ENCODE measurements at places on chromosomes 12 and 14.

- no peak for DNase-seq
These were observed 673.0 kb upstream of the LMO3 start for GRCh38 chr12:17278946-17279345.

DNA sequence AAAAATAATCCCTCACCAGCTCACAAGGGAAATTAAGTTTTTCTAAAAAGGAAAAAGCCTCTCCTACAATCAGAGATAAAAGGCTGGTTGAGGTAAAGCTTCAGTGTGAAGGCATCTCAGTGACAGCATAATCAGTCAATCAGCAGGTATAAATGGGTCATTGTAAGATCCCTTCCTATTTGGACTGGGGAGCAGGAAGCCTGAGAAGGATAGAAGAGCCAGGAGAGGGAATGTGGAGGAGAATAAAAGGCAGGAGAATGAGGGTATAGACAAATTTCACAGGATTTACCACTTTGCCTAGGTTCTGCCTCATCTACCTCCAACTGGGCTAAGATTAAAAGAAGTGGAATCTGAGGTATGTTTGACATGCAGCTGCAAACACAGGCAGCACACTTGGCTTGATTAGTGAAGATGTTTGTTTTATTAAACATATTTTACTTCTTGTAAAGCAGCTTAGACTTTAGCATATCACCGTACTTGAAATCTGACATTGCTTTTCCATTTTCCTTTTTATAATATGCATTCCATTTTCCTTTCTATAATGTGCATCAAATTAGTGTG lies 479.1 kb upstream of the USP15 start:
- no peak for DNase-seq

GRCh38 chr14:30725763-30726162 lies 103.6 kb downstream of the SCFD1 start:
- no peak for DNase-seq

DNA sequence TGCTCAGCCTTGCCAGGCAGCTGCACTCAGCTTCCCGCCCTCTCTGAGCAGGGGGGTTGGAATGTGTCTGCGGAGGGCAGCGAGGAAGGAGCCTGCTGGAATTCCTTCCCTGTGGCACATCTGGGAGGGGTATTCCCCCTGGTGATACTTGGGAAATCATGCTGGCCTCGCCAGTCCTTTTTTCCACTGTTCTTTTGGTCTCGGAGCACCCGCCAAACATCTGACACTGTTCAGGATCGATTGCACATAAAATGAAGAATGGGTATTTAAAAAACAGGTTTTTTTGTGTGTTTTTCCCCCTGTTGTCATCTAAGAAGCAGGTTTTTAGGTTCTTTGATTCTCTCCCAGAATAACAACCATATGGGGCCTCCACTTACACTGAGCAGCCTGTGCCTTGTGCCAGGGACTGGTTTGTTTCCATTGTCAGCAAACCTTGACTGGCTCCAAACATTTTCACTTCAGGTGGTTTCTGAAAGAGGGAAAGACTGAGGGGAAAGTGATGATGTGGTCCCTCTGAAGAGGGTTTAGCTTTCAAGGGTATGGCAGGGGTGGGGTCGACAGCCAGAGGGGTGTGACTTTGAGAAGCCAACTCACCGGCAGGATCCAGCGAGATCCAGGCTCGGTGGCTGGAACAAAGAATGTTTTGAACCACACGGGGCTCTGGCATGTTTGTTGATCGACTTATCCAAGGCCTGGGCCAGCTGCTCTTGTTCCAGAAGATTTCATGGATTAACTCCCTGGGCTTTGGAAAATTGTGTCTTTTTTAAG lies 215.1 kb downstream of the CACNA1C start:
- DNase-seq = no peak

- DNase-seq = no peak
These were observed 31.1 kb downstream of the SLC38A4 start for GRCh38 chr12:46794593-46795190.

- DNase-seq = no peak
These were observed 35.9 kb downstream of the RNFT2 start for GRCh38 chr12:116774020-116774419.

DNA sequence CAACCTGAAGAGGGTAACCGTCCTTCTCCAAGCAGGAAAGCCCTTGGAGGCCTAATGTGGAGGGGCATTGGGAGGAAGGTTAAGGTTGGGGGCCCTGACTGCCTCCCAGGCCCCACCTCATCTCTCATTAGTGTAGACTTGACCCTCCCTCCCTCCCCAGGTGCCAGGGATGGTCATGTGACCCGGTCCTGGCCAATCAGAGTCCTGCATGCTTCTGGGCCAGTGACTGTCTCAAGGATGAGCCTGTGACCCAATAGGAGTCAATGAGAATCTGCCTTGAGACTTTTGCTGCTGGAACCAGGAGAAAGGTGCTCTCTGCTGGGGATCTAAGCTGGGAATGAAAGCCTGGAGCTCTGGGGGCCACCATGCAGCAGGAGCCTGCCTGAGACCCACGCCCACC lies 70.8 kb downstream of the NCOR2 start:
- DNase-seq = no peak

- DNase-seq = no peak
These were observed 383.7 kb downstream of the ETNK1 start for GRCh38 chr12:23008623-23009022.

- DNase-seq = no peak
These were observed 84.3 kb downstream of the RPS6KA5 start for GRCh38 chr14:90976101-90976500.

DNA sequence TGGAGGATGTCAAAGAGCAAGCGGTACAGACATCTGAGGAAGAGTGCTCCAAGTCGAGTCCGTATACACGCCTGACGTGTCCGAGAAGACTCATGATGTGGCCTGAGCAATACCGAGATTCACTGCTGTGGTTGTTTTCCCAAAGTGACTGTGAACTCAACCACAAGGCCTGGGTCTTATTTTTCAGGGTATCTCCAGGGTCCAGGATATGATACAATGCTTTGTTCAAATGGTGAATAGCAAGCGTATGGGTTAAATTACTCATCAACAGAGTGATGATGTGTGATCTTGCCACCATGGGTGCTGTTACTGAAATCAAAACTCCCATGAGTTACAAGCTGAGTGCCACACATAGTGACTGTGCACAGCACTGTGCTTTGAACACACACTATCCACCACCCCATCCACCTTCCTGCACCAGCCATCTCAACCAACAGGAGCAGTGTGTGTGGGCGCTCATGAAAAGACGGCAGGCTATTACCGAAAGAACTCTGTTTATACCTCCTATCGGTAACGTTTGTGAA lies 109.6 kb downstream of the BCAT1 start:
- DNase-seq = peak; percentile 6

- DNase-seq = no peak
These were observed 1.2 kb downstream of the TMEM229B start for GRCh38 chr14:67487332-67487731.

DNA sequence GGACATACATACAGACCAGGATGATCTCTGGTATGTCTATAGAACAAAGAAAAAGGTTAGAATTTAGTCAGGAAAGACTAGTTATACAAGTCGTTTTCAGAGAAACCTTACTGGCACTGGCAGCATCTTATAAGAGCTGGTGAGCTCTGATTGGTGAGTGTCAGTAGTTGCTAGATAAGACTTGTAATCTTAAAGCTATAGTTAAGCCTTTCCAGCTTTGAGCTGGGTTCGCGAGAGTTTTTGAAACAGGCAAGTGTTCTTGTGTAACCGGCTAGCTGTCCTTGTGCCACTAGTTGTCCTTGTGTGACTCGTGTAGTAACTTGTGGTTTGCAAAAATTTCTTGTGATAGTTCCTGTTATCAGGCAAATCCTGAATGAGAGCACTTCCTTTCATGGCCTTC lies 740.9 kb downstream of the GALC start:
- no peak for DNase-seq

- DNase-seq = no peak
These were observed 1207.3 kb downstream of the SLC16A7 start for GRCh38 chr12:60803147-60803546.

GRCh38 chr12:119565404-119565803 lies 28.2 kb upstream of the TMEM233 start:
- DNase-seq = no peak

- no peak for DNase-seq
These were observed 38.3 kb downstream of the MEG3 start for GRCh38 chr14:100864206-100864605.

DNA sequence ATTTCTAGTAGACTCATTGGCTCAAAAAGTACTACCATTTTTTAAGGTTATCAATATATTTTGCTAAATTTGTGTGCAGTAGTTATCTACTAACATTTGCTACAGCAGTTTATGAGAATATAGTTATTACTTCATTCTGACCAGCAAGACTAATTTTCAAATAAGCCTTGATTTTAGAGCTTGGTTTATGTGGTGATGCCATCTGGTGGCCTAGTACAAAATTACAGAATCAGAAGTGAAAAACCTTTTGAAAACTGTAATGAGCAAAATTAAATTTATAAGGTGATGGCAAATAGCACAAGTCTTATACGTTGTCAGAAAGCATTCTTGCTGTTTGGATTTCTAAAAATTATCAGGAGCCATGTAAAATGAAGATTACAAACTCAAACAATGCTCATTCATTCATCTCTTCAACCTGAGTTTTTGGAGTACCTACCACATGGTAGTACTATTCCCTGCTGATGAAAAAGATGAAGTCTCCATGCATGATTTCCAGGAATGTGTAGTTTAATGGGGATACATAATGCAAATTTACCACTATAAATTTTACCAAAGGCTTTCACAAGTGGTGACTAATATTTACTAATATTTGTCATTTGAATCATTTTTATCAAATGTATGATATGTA lies 51.0 kb downstream of the MAGOHB start:
- peak; percentile 33 for DNase-seq

DNA sequence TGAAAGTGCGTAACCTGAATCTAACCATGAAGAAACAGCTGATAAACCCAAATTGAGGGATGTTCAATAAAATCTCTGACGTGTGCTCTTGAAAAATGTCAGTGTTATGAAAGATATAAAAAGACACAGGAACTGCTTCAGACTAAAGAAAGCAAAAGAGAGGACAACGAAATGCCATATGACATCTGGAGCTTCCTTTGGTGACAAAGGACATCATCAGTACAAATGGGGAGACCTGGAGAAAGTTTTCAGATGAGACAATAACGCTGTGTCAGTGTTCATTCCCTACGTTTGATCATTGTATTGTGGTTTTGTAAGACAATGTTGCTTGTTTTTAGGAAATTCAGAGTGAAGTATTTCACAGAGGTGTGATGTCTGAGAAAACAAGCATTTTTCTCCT lies 125.9 kb upstream of the MAP1LC3B2 start:
- DNase-seq = no peak

GRCh38 chr12:42603246-42603990 lies 13.9 kb upstream of the PRICKLE1 start:
- no peak for DNase-seq

DNA sequence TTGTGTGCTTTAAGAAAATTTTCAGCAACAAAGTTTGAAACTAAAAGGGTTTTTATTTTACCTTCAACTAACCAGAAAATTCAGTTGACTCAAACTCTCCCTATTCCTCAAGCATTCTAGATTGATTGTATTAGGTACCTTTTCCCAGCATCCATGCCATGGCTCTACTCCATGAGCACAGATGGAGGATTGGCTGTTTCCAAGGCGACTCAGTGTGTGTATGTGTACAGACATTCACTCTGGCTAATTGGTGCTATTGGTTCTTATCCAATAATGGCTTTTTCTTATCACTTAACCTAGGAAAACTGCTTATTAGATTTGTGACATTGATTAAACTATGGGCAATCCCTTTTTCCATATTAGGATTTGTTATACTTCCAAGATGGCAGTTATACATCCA lies 202.6 kb downstream of the ANO6 start:
- no peak for DNase-seq

DNA sequence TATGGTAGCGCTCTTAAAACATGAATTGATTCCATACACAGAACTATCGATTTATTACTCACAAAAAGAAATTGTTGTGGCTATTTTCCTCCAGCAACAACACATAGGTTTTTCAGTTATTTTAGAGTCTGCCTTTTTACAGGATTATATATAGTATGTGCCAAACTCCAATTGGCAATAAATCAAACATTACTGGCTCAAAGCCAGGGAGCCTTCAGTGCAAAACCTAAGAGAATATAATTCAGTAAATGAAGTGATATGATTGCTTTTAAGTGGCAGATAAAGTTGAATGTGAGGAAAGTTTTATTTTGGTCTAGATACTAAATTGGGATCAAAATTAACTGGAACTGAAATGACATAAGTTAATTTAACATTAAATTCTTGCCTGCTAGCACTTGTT lies 234.8 kb downstream of the PIK3C2G start:
- no peak for DNase-seq

- no peak for DNase-seq
These were observed 69.8 kb downstream of the CCDC92 start for GRCh38 chr12:123902821-123903220.

GRCh38 chr12:69508091-69508490 lies 37.9 kb downstream of the FRS2 start:
- no peak for DNase-seq

DNA sequence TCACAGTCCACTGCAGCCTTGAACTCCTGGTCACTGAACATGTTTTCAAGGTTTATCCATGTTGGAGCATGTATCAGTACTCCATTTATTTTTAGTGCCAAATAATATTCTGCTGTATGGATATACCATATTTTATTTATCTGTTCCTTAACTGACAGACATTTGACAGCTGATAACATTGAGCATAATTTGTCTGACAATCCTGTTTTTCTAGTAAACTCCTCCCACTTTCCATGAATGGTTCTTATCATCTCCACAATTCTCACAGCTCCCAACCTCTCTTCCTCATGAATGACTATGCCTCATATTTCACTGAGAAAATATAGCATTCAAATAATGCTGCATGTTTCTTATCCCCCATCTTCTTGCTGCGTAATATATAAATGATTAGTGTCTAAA lies 33.3 kb downstream of the COCH start:
- no peak for DNase-seq

GRCh38 chr12:51390891-51391282 lies 319 bp downstream of the GALNT6 start:
- DNase-seq = no peak

GRCh38 chr12:47359310-47360092 lies 279.7 kb upstream of the AMIGO2 start:
- no peak for DNase-seq

DNA sequence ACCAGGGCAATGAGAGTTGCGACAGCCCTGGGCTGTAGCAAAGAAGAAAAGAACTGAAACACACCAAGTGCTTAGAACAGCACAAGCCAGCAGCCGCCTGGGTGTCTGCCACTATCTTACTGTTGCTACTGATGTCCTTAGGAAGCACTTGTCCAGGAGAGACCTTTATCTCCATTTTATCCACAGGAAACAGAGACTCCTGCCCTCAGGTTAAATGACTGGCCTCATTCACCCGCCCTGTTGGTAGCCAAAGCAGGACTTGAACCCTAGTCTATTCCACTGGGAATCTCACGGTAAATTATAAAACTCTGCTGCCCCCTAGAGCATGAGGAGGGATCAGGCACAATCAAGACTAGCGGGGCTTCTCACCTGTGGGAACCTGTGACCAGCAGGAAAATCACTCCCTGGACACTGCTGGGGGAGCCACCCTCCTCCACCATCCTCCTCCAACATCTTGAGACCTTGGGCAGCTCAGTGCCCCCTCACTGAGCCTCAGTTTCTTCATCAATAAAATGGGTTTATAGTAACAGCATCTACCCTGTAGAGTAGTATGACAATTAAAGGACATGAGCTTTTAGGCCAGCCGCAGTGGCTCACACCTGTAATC lies 20.5 kb upstream of the TESC start:
- peak; percentile 27 for DNase-seq

GRCh38 chr12:89733579-89734201 lies 25.1 kb upstream of the ATP2B1 start:
- no peak for DNase-seq

- DNase-seq = peak; percentile 10
These were observed 10.9 kb downstream of the C12orf43 start for GRCh38 chr12:121005346-121005815.
